ENCODE measurements at places on chromosomes 6 and 20. TPM values are rescaled to one million over a fixed set of nuclear protein-coding genes. Genes with fewer than 3 reads are reported as not detected.

Gene SLC32A1
- total RNA-seq, result not detected

GRCh38 chr6:125827788-125828320 lies 37.1 kb downstream of the NCOA7 start:
- H3K4me1 ChIP-seq, result peaks cover 54% of the 10 kb centered on the region
- peaks cover 7% of the 10 kb centered on the region for H3K36me3 ChIP-seq
- no peaks in the 10 kb centered on the region for H3K27me3 ChIP-seq
- DNase-seq, result no peak
- H3K27ac ChIP-seq, result no peak overlapping the region
- no peak overlapping the region for H3K4me3 ChIP-seq

DNA sequence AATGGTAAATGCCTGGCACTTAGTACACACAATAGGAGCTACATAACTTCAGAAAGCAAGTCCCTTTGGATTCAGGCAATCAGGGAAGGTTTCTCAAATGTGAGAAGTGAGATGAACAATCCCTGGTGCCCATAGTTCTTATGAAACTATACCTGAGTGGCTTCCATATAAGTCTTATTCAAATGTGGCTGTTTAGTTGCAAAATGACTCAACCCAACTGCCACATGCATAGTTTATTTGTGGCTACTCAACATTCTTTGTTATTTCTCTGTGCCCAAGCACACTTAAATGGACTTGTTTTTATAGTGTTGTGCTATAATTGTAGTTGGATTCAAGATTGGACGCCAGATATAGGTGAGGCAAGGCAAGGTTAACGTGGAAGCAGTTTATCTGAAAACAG lies 93.7 kb upstream of the ATXN1 start:
- H3K36me3 ChIP-seq, result no peaks in the 10 kb centered on the region
- no peak overlapping the region for H3K4me3 ChIP-seq
- H3K4me1 ChIP-seq, result peaks cover 10% of the 10 kb centered on the region
- DNase-seq, result no peak
- H3K27me3 ChIP-seq, result peaks cover 5% of the 10 kb centered on the region
- H3K27ac ChIP-seq, result no peak overlapping the region

Gene GUCA1A
- not detected for total RNA-seq

- H3K4me1 ChIP-seq, result no peaks in the 10 kb centered on the region
- H3K27me3 ChIP-seq, result no peaks in the 10 kb centered on the region
- no peak overlapping the region for H3K27ac ChIP-seq
- H3K4me3 ChIP-seq, result no peak overlapping the region
- no peaks in the 10 kb centered on the region for H3K36me3 ChIP-seq
- DNase-seq, result no peak
These were observed 780.9 kb downstream of the QKI start for GRCh38 chr6:164195278-164195941.

Gene SRSF3
- 390 TPM for total RNA-seq

GRCh38 chr20:5205348-5206210 lies 78.8 kb downstream of the CDS2 start:
- H3K4me1 ChIP-seq, result peaks cover 2% of the 10 kb centered on the region
- H3K4me3 ChIP-seq, result no peak overlapping the region

Gene GGT7
- total RNA-seq, result 14.2 TPM

Gene HTR1E
- total RNA-seq, result not detected

DNA sequence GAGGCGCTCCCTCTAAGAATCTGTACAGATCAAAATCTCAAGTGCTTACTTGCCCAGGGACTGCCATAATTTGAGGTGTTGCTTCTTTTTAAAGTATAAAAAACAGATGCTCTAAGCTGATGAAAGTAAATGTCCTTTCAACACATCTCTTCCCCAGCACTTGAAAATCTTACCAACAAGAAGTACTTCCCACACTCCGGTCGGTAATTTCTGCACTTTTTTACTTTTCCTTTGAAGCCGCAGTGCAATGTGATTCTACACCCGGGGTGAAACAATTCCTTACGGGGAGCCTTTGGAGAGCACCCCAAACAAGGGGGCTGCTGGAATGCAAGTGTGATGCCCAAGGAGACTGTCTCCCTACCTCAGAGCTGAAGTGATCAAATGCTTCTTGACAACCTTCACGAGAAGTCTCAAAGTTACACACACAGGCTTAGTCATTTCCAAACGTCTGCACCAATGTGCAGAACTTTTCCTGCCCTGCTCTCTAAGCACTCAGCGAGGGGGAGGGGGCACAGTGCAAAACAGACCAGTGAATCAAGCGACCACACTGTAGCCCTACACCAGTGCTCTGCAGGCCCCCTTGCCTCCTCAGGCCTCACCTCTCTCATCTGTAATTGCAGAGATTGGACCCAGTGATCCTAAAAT lies 56.7 kb downstream of the ATXN1 start:
- peaks cover 69% of the 10 kb centered on the region for H3K4me1 ChIP-seq
- DNase-seq, result peak; percentile 86
- peak overlapping the region; percentile 87 for H3K27ac ChIP-seq
- peak overlapping the region; percentile 87 for H3K4me3 ChIP-seq
- peaks cover 5% of the 10 kb centered on the region for H3K36me3 ChIP-seq

Gene OPRM1
- not detected for total RNA-seq

GRCh38 chr6:77089776-77090175 lies 373.5 kb downstream of the HTR1B start:
- DNase-seq, result no peak
- H3K27ac ChIP-seq, result no peak overlapping the region
- no peak overlapping the region for H3K4me3 ChIP-seq
- no peaks in the 10 kb centered on the region for H3K36me3 ChIP-seq

DNA sequence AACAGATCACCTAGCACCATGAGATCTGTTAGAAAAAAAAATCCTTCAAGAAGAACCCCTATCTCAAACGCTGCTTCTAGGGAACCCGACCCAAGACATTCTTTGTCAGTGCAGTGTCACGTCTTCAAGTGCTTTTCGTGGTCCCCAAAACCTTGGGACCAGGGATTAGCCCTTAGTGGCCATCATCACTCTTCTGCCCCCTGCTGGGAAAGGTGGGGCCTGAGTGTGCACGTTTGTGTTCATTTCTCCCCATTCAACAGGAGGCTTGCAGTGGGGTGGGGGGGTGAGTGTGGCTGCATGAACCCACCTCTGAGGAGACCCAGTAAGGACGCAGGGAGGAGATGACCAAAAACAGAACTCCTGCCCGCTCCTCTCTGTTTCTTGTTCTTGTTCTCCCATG lies 218.2 kb upstream of the RNF24 start:
- H3K36me3 ChIP-seq, result no peaks in the 10 kb centered on the region
- no peak overlapping the region for H3K27ac ChIP-seq

GRCh38 chr20:4161401-4162251 lies 146.3 kb upstream of the RNF24 start:
- H3K36me3 ChIP-seq, result no peaks in the 10 kb centered on the region
- peaks cover 25% of the 10 kb centered on the region for H3K4me1 ChIP-seq
- H3K27ac ChIP-seq, result peak overlapping the region; percentile 72
- DNase-seq, result peak; percentile 61
- peak overlapping the region; percentile 18 for H3K4me3 ChIP-seq

- H3K4me1 ChIP-seq, result peaks cover 79% of the 10 kb centered on the region
- no peak for DNase-seq
- H3K27me3 ChIP-seq, result no peaks in the 10 kb centered on the region
- H3K4me3 ChIP-seq, result no peak overlapping the region
- H3K36me3 ChIP-seq, result peaks cover 57% of the 10 kb centered on the region
- H3K27ac ChIP-seq, result peak overlapping the region; percentile 70
These were observed 107.6 kb upstream of the TRAF3IP2 start for GRCh38 chr6:111713236-111713635.

DNA sequence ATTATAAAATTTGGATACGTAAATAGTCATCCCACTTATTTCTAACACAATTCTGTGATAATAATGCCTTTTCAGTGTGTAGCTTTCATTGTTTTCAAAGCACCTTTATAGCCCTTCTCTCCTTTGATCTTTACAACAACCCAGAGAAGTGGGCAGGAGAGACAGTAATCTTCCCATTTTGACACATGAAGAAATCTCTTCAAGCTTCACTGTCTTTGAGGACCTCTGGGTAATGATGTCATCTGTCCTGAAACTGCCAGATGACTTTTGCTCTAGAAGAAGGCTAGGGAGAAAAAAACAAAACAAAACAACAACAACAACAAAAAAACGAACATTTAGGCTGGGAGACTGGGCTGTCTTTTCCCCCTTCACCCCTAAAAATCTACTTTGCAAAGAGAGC lies 203.0 kb downstream of the KCNQ5 start:
- peaks cover 17% of the 10 kb centered on the region for H3K4me1 ChIP-seq
- no peak overlapping the region for H3K27ac ChIP-seq
- no peaks in the 10 kb centered on the region for H3K27me3 ChIP-seq
- DNase-seq, result no peak
- H3K36me3 ChIP-seq, result peaks cover 3% of the 10 kb centered on the region
- no peak overlapping the region for H3K4me3 ChIP-seq

- no peaks in the 10 kb centered on the region for H3K27me3 ChIP-seq
- DNase-seq, result no peak
- H3K36me3 ChIP-seq, result no peaks in the 10 kb centered on the region
These were observed 862.8 kb upstream of the CITED2 start for GRCh38 chr6:140237251-140237650.

Gene DEFB129
- total RNA-seq, result not detected

- H3K27me3 ChIP-seq, result peaks cover 3% of the 10 kb centered on the region
- no peaks in the 10 kb centered on the region for H3K4me1 ChIP-seq
- DNase-seq, result peak; percentile 43
- no peak overlapping the region for H3K27ac ChIP-seq
These were observed 82.7 kb downstream of the SH3BGRL2 start for GRCh38 chr6:79713701-79714322.

DNA sequence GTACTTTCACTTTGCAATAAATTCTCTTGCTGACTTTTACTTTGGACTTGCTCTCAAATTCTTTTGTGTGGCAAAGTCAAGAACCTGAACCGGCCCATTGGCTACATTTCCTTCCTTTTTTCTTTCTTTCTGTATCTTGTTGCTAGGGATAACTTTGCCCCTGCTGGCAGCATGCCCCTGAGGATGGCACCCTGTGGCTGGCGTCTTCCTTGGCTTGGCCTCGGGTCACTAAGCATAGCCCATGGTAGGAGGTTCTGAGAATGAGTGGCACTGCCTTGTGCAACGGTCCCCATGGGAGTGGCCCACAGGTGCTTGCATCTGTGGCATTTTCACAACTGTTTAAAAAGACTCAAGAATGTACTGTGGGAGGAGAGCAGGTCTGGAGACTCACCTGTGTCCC lies 14.0 kb upstream of the HLA-F start:
- H3K4me1 ChIP-seq, result peaks cover 64% of the 10 kb centered on the region
- peak; percentile 20 for DNase-seq

Data from activated CD4-positive, alpha-beta memory T cell treated with anti-CD3 and anti-CD28 coated beads for 36 hours (primary cell).